ENCODE measurements at places on chromosomes 5 and 9. TPM values are rescaled to one million over a fixed set of nuclear protein-coding genes. Genes with fewer than 3 reads are reported as not detected.
A peak's percentile ranks its signal among the peaks of the same experiment; 100 is the strongest.

DNA sequence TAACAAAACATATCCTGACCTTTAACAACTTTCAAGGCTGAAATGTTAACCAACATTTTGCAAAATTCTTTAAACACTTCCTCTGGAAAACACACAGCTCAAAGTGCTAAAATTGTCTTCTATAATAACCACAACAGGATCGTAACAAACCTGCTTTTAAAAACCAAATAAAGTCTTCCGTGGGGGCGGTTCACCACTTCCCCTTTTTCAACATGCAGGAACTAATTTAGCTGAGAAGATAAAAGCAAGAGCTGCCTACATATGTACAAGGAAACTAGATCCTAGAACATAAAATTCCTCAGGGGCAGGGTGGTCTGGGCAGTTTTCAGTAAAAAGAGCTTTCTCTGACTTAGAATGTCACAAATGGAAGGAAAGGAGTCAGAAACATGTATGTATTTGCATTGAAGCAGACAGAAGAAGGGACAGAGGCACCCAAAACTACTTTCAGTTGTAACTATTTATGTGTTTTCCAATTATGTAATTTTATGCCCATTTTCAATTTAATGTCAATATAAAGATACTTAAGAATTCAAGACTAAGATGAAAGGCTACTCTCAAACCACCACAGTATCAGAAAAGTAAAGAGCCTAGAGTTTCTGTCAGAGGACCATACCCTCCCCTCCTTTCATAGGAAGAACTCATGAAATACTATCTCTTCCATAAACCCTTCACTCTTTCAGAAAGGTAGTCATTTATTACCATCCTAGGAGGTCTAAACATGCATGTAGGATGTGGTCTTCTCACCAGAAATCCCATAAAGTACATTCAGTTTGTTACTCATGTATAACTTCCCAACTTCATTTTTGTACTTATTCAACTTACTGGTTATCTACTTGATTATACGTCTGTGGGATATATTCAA lies 185.9 kb upstream of the RASA1 start:
- H3K4me3 ChIP-seq: no peak overlapping the region
- H3K4me1 ChIP-seq: no peaks in the 10 kb centered on the region
- no peaks in the 10 kb centered on the region for H3K36me3 ChIP-seq
- no peak for DNase-seq
- H3K27me3 ChIP-seq: no peaks in the 10 kb centered on the region

DNA sequence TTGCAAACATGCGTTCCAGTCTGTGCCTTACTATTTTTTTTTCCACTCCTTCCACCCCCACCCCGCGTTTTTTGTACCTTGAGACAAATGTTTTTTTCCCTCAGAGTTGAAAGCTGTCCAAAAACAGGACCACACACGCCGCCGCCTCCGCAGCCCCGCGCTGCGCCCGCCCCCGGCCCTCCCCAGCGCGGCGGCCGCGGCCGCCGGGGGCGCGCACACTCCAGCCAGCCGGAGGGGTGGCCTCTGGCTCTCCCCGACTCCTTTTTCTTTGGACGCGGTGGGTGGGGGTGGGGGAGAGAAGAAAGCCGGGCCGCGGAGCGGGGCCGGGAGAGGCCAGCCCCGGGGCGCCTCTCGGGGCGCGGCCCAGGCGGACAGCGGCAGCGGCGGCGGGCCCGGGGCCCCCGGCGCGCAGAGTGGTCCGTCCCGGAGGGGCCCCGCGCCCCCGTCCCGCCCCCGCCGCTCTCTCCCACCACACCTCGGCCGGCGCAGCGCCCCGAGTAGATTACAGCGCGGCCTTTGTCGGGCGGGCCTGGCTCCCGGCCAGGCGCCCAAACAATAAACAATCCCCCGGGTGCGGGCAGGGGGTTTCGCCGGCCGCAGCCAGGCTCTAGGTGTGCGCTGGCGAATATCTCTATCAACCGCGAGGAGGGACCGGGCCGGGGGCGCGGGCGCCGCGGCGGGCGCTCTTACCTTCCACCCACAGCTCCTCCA lies 10.9 kb downstream of the PTCH1 start:
- H3K4me1 ChIP-seq: peaks cover 41% of the 10 kb centered on the region
- H3K27me3 ChIP-seq: no peaks in the 10 kb centered on the region
- peak overlapping the region; percentile 94 for H3K27ac ChIP-seq
- DNase-seq: peak; percentile 80
- H3K4me3 ChIP-seq: peak overlapping the region; percentile 95

DNA sequence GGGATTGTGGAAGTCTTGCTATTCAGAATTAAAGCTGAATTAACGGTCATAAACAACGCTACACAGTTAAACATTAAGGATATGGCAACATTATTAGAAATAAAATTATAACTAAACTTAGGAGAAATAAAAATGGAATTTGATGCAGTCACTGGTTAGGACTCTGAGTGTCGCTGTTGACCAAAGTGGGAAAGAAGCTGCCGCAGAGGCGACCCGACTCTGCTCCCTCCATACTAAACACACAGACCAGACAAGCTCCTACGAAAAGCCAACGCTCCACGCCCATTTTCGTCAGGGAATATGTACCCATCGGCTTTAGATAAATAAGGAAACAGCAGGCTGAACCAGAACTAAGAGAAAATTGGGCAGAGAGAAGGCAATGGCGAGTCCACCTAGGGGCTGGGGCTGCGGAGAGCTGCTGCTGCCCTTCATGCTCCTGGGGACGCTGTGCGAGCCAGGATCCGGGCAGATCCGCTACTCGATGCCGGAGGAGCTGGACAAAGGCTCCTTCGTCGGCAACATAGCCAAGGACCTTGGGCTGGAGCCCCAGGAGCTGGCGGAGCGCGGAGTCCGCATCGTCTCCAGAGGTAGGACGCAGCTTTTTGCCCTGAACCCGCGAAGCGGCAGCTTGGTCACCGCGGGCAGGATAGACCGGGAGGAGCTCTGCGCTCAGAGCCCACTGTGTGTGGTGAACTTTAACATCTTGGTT lies at the start of gene PCDHGA5:
TSS of gene PCDHGA5 (plus strand) at position 211 of the 709 bp plus-strand sequence. CDS start at position 380, 169 bp downstream.
- H3K27me3 ChIP-seq: no peaks in the 10 kb centered on the region
- no peak within 1 kb of the TSS for H3K4me3 ChIP-seq
- H3K27ac ChIP-seq: no peak within 1 kb of the TSS
- no peaks in the 10 kb centered on the region for H3K4me1 ChIP-seq
- peaks cover 14% of the 10 kb centered on the region for H3K36me3 ChIP-seq
- DNase-seq: no peak

GRCh38 chr5:67434466-67434865 lies 237.9 kb upstream of the CD180 start:
- H3K4me3 ChIP-seq: no peak overlapping the region
- DNase-seq: no peak
- H3K4me1 ChIP-seq: peaks cover 3% of the 10 kb centered on the region
- no peaks in the 10 kb centered on the region for H3K27me3 ChIP-seq
- H3K27ac ChIP-seq: no peak overlapping the region

DNA sequence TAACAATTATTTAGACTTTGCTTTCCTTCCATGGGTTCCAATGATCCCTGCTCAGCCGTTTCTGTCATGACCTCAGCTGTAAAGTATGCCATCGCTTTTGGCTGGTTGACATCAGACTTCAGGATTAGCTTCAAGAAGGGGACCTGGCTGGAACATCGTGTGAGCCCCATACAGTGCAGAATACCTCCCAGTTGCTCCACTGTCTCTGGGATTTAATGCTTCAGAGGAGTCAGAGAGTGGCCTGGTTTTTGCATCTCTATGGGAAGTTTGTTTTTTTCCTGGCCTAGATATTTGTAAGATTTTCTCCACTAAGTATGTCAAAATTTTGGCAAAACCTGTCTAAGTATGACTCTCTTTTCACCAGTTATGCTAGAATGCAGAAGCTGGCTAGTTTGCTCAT lies 216.9 kb downstream of the GABBR2 start:
- H3K4me3 ChIP-seq: no peak overlapping the region
- peaks cover 9% of the 10 kb centered on the region for H3K4me1 ChIP-seq
- peak overlapping the region; percentile 15 for H3K27ac ChIP-seq
- peaks cover 2% of the 10 kb centered on the region for H3K27me3 ChIP-seq
- no peaks in the 10 kb centered on the region for H3K36me3 ChIP-seq
- DNase-seq: no peak

- H3K36me3 ChIP-seq: peaks cover 2% of the 10 kb centered on the region
- no peaks in the 10 kb centered on the region for H3K27me3 ChIP-seq
- peaks cover 9% of the 10 kb centered on the region for H3K4me1 ChIP-seq
- no peak overlapping the region for H3K4me3 ChIP-seq
These were observed 14.2 kb upstream of the RALGDS start for GRCh38 chr9:133135146-133135745.

DNA sequence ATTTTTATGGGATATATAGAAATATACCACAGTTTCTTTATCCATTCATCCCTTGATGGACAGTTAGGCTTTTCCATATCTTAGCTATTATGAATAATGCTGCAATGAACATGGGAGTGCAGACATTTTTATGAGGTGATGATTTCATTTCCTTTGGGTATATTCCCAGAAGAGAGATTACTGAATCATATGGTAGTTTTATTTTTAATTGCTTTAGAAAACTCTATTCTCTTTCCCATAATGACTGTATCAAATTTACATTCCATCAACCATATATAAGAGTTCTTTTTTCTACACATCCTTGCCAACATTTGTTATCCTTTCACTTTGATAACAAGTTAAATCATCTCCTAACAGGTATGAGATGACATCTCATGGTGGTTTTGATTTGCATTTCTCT lies 821.6 kb downstream of the TLE1 start:
- H3K27me3 ChIP-seq: no peaks in the 10 kb centered on the region
- no peak overlapping the region for H3K27ac ChIP-seq
- peaks cover 23% of the 10 kb centered on the region for H3K36me3 ChIP-seq

DNA sequence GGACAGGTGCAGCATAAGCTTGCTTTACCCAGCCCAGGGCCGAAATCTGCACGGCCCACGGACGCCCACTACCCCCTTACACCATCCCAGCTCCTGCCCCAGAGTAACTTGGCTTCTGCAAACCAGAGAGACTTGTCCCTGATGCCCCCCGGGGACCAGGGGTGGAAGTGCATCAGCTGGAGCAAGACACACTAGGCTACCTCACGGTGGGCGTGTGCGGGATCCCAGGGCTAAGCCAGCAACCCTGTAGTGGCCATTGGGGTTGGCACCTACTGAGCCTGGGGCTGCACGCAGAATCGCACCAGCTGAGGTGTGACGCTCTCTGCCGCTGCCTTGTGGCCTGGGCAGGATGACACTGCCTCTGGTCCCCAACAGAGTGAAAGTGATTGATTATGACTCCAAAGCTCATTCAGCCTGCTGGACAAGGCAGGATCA lies 6.1 kb upstream of the ZNF79 start:
- H3K4me3 ChIP-seq: no peak overlapping the region
- no peak for DNase-seq
- no peak overlapping the region for H3K27ac ChIP-seq
- H3K27me3 ChIP-seq: no peaks in the 10 kb centered on the region
- H3K36me3 ChIP-seq: peaks cover 8% of the 10 kb centered on the region

GRCh38 chr5:82147860-82148573 lies 130.1 kb downstream of the RPS23 start:
- H3K27ac ChIP-seq: no peak overlapping the region
- peaks cover 10% of the 10 kb centered on the region for H3K4me1 ChIP-seq
- H3K36me3 ChIP-seq: peaks cover 12% of the 10 kb centered on the region
- H3K4me3 ChIP-seq: no peak overlapping the region
- H3K27me3 ChIP-seq: no peaks in the 10 kb centered on the region
- no peak for DNase-seq

- peaks cover 10% of the 10 kb centered on the region for H3K4me1 ChIP-seq
- no peak overlapping the region for H3K27ac ChIP-seq
- no peak for DNase-seq
- H3K4me3 ChIP-seq: no peak overlapping the region
These were observed 286.4 kb upstream of the TNC start for GRCh38 chr9:115404311-115404710.

DNA sequence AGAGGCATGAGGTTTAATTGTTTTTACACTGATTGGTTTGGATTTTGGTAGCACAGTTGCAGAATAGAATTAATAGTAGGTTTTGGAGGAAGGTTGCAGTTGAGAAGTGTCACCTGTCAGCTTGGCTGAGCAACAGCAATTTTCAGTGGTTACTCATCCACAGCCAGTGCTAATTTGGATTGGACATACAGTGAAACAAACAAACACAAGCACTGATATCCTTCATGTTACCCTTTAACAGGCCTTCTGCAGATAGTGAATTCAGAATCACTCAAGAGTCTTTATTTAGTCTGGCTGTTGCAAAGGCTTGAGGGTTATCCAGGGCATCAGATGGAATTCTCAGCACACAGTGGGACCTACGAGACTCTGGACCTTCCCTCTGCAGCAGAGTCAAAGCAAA lies 31.8 kb upstream of the POU4F3 start:
- no peaks in the 10 kb centered on the region for H3K4me1 ChIP-seq
- peaks cover 68% of the 10 kb centered on the region for H3K27me3 ChIP-seq
- no peak for DNase-seq

DNA sequence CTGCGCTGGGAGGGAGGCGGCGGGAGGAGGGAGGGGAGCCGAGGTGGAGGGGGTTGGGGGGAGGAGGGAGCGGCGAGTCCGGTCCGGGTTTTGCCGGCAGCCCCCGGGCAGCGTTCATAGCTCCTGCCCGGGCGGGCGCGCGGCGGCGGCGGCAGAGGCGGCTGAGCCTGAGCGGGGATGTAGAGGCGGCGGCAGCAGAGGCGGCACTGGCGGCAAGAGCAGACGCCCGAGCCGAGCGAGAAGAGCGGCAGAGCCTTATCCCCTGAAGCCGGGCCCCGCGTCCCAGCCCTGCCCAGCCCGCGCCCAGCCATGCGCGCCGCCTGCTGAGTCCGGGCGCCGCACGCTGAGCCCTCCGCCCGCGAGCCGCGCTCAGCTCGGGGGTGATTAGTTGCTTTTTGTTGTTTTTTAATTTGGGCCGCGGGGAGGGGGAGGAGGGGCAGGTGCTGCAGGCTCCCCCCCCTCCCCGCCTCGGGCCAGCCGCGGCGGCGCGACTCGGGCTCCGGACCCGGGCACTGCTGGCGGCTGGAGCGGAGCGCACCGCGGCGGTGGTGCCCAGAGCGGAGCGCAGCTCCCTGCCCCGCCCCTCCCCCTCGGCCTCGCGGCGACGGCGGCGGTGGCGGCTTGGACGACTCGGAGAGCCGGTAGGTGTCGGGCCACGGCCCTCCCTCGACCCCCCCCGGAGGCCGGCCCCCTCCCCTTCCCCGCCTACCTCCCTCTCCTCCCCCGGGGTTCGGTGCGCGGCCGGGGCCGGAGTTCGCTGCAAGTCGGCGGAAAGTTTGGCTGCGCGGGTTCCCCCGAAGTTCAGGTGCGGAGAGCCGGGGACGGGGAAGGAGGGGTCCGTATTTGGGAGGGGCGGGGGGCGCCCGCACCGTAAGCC lies at the start of gene CXXC5:
TSS of gene CXXC5 (plus strand) at position 145 of the 877 bp plus-strand sequence. CDS start 32,175 bp downstream, outside the sequence.
- H3K4me1 ChIP-seq: peaks cover 59% of the 10 kb centered on the region
- H3K27ac ChIP-seq: peak within 1 kb of the TSS; percentile 50
- no peaks in the 10 kb centered on the region for H3K36me3 ChIP-seq
- peak; percentile 79 for DNase-seq
- H3K27me3 ChIP-seq: peaks cover 25% of the 10 kb centered on the region

GRCh38 chr5:121090822-121091221 lies 626.7 kb downstream of the PRR16 start:
- no peak for DNase-seq
- H3K27me3 ChIP-seq: no peaks in the 10 kb centered on the region
- no peak overlapping the region for H3K27ac ChIP-seq
- H3K4me3 ChIP-seq: no peak overlapping the region
- no peaks in the 10 kb centered on the region for H3K4me1 ChIP-seq

- peak overlapping the region; percentile 95 for H3K27ac ChIP-seq
- DNase-seq: no peak
- H3K4me3 ChIP-seq: peak overlapping the region; percentile 97
- peaks cover 71% of the 10 kb centered on the region for H3K4me1 ChIP-seq
- H3K36me3 ChIP-seq: peaks cover 10% of the 10 kb centered on the region
- H3K27me3 ChIP-seq: no peaks in the 10 kb centered on the region
These were observed 2.2 kb downstream of the DUSP1 start for GRCh38 chr5:172768573-172769341.

Gene TRIP13
- 9.9 TPM for total RNA-seq

Gene LHX6
- total RNA-seq: 0.09 TPM

Gene SLC27A6
- total RNA-seq: 28.4 TPM

Gene LCN10
- 0.20 TPM for total RNA-seq

Gene PAEP
- not detected for total RNA-seq

Gene FRMPD1
- 0.50 TPM for total RNA-seq

Gene SLC34A3
- 0.27 TPM for total RNA-seq

Measured in mesothelial cell of epicardium (in vitro differentiated cells).